ENCODE measurements at places on chromosomes 5 and 9.

GRCh38 chr5:164235300-164235891, 730.0 kb downstream of the MAT2B start:
- no peak for DNase-seq

DNA sequence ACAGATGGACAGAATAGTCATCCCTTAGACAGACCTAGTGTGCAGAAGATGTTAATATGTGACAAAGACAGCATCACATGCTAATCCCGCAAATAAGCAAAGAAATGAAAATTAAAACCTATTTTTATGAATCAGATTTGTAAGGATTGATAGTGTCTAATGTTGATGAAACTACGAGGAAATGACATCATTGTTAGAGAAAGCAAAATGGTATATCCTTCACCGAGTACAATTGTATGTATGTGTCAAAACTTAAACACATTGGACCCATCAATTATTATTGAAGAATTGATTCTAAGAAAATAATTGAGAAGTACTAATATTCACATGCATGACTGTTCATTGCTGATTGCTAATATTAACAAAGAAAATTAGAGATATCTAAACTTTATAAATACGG, 493.2 kb downstream of the BNC2 start:
- DNase-seq = no peak

DNA sequence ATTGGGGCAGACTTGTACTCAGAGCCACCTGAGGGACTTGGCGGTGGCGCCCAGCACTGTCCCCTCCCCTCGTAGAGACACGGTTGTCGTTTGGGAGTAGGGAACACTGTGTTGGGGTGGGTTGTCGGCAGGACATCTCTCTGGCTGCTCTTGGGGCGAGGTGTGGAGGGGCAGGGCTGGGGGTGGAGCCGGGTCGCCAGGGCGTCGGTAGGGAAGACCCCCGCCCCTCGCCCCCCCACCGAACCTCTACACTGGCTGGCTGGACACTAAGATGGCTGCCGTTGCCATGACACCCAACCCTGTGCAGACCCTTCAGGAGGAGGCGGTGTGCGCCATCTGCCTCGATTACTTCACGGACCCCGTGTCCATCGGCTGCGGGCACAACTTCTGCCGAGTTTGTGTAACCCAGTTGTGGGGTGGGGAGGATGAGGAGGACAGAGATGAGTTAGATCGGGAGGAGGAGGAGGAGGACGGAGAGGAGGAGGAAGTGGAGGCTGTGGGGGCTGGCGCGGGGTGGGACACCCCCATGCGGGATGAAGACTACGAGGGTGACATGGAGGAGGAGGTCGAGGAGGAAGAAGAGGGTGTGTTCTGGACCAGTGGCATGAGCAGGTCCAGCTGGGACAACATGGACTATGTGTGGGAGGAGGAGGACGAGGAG, 778 bp downstream of the TRIM41 start:
- no peak for DNase-seq

- DNase-seq = no peak
These were observed 32.9 kb upstream of the PDE8B start for GRCh38 chr5:77177576-77177975.

- DNase-seq = peak; percentile 12
These were observed 106.6 kb downstream of the COL23A1 start for GRCh38 chr5:178483620-178484019.

DNA sequence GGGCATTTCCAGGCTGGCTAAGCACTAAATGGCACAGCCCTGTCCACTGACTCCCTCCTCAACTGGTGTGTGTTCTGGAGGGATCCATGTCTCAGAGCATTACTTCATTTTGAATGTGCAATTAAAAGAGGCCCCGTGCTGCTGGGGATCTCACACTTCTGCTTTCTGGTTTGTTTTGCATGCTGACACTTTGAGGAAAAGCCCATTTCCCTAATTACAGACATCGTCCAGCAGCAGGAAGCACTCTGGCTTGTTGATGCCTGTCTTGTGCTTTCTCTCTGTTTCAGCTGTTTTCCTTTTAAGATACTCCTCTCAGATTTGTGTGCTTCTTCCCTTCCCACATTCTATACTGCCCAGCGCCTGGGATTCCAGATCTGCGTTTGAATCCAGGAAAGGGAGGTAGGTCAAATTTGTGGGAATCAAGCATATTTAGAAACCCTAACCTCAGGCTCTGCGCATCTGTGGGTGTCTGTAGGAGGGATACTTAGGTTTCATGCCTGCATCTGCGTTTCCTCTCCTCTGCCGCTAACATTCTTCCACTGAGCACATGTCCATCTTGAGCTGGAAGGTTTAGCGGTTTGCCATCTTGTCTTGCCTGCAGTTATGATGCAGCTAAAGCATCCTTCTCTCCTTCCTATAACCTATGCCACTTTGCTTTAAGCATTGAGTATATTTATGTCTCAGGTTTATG, 25.7 kb downstream of the SYK start:
- DNase-seq = no peak

DNA sequence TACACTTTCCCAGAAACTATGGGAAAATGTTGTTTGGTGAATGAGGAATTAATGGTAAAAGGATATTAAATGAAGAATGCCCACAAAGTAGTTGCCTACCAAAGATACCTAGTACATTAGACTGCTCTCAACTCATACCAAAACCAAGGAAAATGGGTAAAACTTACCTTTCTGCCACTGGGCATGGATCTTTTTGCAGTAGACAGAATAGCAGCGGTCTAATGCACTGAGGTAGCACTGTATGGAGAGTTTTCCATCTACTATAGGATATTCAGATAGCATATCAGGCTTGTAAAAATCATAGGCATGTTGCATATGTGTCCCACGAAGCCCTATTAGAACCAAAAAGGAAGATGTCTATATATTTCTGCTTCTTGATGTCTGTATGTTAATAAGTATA, 16.4 kb downstream of the HMGCS1 start:
- no peak for DNase-seq

DNA sequence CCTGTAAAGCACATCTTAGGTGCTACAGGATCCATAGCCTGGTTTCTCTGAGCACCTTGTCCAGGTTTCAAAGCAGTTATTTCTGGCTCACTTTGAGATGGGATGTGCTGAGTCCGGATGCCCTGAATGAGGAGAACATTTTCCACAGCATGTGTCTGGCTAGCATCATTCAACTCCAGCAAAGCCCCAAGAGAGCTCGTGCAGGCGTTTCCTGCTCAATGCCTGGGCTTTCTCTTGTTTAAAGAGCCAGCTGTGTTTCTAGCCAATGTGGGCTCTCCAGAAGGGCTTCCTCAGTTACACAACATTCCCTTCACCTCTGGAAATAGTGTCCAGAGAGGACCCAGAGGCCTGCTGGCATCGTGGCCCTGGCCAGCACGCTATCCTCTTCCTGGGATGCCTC, 411.7 kb downstream of the DMAC1 start:
- no peak for DNase-seq

GRCh38 chr5:178788381-178789085, 58.1 kb upstream of the ZNF354A start:
- DNase-seq = no peak
